Caki2 (cell line): ENCODE measurements at places on chromosomes 16 and 17. TPM values are rescaled to one million over a fixed set of nuclear protein-coding genes. Genes with fewer than 3 reads are reported as not detected.

GRCh38 chr16:76441391-76441790 lies 164.2 kb downstream of the CNTNAP4 start:
- no peak for DNase-seq

DNA sequence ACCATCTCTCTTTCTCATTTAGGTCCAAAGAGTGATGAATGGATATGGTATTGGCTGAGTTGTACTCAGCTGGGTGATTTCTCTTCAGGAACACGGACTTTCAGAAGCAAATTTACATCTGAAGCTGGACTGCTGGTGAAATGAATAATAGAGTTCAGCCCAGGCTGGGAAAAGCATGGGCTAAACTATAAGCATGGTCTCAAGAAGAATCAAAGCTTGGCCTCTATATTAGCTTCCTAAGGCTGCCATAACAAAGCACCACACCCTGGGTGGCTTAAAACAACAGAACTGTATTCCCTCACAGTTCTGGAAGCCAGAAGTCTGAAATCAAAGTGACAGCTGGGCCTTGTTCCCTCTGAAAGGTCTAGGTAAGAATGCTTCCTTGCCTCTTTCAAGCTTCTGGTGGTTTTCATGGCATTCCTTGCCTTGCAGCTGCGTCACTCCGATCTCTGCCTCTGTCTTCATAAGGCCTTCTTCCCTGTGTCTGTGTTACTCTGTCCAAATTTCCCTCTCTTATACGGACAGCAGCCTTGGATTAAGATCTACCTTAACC lies 89.8 kb upstream of the CES5A start:
- no peak for DNase-seq

- no peak for DNase-seq
Measured at GRCh38 chr17:13727441-13728171, 125.9 kb upstream of the HS3ST3A1 start.

DNA sequence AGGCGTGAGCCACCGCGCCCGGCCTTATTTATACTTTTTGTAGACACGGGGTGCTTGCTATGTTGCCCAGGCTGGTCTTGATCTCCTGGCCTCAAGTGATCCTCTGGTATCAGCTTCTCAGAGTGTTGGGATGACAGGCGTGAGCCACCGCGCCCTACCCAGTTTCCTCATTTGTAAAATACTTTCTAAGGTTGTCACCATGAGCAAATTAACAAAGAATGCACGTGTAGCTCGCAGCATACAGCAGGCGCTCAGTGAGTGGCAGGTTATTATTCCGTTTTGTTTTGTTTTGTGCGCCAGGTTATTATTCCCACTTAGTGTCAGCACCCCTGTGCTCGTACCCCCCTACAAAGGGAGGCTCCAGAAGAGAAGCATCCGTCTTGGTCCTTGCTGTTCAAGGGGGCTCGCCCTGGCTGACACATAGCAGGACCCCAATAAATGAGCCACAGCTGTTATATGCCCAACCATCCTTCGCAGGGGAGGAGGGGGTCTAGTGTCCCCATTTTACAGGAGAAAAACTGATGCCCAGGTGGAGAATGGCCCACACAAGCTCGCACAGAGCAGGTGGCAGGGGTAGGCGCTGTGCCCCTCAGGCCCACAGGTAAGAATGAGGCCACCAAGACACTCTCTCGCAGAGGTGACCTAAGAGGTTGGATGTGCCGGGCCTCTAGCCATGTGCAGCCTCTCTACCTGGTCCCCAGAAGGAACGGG lies 686 bp upstream of the MIEF2 start:
- peak; percentile 51 for DNase-seq

DNA sequence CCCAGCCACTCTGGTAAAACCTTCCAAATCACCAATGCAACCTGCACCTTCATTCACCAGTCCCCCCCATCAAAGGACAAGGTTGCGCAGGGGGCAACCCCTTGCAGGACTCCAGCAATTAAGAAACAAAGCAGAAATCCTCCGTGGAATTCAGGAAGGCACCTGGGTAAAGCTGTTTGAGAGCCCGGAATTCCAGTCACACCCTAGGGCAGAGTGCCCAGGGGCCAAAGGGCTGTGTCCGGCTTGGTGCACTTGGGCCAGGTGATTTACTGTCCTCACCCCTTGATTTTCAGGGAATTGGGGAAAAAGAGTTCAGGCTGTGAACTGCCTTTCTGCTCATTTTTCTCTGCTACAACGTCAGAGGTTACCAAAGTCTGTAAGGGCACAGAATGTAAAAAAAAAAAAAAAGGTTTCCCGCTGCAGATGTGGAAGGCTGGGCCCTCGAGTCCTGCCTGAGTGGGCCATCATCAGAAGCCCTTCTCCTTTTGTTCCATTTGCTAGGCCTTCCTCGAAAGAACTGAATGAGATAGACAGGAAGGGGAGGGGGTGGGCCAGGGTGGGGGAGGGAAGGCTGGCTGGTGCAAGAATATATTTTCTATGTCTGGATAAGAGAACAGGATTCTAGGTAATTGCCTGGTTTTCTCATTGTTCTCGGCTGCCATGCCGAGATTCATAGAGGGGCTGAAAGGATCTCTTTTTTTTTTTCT lies 266.5 kb upstream of the PSMD7 start:
- no peak for DNase-seq

DNA sequence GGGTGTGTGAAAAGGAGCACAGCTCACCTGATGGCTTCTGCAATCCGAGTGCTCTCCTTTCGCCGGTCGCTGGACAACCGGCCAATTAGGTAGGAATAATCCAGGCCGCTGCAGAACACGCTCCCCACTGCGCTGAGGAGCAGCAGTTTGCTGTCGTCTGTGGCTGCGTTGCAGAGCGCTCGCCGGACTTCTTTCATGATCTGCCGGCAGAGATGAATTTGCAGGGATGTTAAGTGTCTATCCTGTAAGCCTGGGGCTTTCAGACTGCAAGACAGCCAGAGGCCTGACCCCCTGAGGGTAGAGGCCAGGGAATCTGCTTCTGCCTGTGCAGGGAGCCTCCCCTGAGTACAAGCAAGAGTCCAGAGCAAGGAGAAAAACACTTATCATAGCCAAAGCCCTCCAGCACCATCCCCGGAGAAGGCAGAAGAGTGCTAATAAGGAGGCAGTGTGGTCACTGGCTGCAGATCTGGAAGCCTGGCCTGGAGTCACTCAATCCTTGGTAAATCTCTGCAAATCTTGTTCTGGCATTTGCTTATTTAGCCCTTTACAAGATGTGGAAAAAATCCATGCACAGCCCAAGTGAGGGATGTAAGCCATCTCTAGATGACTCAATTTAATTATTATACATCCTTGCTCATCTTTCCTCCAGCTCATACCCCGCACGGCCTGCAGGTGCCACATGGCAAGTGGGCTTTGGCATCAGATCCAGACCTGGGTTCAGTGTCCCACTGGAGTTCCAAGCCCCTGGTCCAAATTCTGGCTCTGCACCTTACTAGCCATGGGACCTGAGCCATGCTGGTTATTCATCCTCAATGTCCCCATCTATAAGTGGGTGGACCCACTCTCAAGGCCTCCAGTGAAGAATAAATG lies 80.2 kb downstream of the DYNLRB2 start:
- DNase-seq = no peak

DNA sequence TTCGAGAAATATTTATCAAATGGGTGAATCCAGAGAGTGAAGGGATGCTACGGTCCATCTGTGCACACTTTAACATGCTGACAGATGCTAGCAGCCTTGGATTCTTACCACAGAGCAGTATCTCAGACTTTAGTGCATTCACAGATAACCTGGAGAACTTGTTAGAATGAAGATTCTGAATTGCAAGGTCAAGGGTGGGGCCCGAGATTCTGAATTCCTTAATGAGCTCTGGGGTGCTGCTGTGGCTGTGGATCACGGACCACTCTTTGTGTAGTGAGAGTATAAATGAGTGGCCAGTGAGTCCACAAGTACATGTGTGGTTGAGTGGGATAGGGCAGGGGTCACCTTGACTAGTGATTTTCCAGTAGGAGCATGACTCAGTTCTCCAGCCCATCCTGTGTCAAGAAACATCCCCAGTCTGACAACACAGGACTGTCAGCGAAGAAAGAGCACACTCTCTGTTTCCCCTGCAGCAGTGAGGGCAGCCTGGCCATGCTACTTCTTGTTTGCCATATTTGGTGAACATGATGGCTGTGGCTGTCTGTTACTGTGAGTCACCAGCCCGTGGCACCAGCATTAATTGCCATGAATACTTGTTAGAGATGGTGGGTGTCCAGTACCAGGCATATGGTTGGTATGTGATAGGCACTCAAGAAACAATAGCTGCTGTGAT lies 13.0 kb upstream of the SALL1 start:
- DNase-seq = peak; percentile 46

GRCh38 chr16:35908942-35909341 lies 2449.5 kb downstream of the TP53TG3F start:
- peak; percentile 3 for DNase-seq

DNA sequence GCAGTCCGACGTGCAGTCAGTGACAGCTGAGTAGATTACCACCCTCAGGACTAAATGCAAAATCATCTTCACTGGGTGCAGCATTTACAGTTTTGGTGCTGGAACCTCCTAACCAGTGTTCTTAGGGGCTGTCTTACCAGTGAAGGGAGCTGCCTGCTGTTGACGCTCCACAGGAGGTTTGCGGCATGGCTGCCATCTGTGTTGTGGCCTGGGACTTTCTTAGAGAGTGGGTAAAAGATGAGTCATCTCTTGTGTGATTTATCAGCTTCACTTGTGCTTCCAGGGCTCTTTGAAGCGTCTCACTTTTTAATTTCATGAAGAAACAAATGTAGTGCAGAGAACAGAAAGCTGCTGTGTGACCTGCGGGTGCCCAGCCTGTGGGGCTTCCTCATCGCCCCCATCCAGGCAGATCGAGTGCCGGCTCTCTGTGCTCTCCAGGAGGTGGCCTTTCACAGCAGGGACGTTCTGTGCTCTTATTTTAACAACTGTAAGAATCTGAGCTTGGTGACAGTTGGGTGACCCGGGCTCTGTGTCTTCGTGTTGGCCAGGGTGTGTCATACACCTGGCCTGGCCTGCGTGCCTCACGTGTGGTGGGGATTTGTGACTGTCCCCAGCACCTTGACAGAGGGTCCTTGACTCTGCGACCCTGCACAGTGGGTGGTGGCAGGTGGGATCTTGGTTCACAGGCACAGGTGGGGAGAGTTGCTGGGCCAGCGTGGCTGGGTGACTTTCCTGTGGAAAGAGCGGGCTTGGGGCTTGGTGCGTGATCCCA lies 24.3 kb upstream of the ZNF750 start:
- peak; percentile 74 for DNase-seq

DNA sequence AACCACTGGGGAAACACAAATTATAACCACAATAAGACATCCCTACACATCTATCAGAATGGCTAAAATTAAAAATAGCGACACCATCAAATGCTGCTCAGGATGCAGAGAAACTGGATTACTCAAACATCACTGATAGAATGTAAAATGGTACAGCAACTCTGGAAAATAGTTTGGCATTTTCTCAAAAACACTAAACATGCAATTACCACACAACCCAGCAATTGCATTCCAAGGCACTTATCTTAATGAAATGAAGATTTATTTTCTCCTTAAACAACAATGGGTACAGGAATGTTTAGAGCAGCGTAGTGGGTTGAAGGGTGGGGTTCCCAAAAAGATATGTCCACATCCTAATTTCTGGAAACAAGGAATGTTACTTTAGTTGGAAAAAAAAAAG lies 309.0 kb upstream of the PMFBP1 start:
- DNase-seq = no peak

- DNase-seq = no peak
Measured at GRCh38 chr17:8005357-8005756, 2.9 kb downstream of the GUCY2D start.

GRCh38 chr17:28537219-28537610 lies 15.2 kb downstream of the UNC119 start:
- DNase-seq = no peak

GRCh38 chr16:78675312-78675711 lies 575.9 kb downstream of the WWOX start:
- no peak for DNase-seq

GRCh38 chr16:8961811-8962390 lies 1.8 kb downstream of the USP7 start:
- no peak for DNase-seq

GRCh38 chr16:30652718-30653117 lies 2.0 kb downstream of the PRR14 start:
- DNase-seq = no peak

GRCh38 chr17:75109407-75110233 lies at the start of gene ARMC7:
TSS of gene ARMC7 (plus strand) at chr17:75109969. CDS start at chr17:75110289, 320 bp downstream.
- peak; percentile 72 for DNase-seq

GRCh38 chr16:31427441-31428278 lies 500 bp downstream of the COX6A2 start:
- peak; percentile 59 for DNase-seq

Gene RASL10B
- total RNA-seq = 0.17 TPM in 1 of 2 replicates, not detected in the other

Gene SLC5A2
- not detected in 2 replicates for total RNA-seq

Gene TMEM220
- 0.14 and 1.4 TPM in 2 replicates for total RNA-seq

Gene ADAM11
- 0.14 and 0.51 TPM in 2 replicates for total RNA-seq

Gene IL21R
- total RNA-seq = 0.55 and 1.4 TPM in 2 replicates

Gene FAM20A
- not detected in 2 replicates for total RNA-seq

Gene OTOA
- total RNA-seq = not detected in 2 replicates

Gene NHERF2
- 30.3 and 32.4 TPM in 2 replicates for total RNA-seq
